ENCODE measurements at places on chromosomes 12 and 14.

- no peak for DNase-seq
These were observed 55.3 kb downstream of the FIGNL2 start for GRCh38 chr12:51793201-51793600.

DNA sequence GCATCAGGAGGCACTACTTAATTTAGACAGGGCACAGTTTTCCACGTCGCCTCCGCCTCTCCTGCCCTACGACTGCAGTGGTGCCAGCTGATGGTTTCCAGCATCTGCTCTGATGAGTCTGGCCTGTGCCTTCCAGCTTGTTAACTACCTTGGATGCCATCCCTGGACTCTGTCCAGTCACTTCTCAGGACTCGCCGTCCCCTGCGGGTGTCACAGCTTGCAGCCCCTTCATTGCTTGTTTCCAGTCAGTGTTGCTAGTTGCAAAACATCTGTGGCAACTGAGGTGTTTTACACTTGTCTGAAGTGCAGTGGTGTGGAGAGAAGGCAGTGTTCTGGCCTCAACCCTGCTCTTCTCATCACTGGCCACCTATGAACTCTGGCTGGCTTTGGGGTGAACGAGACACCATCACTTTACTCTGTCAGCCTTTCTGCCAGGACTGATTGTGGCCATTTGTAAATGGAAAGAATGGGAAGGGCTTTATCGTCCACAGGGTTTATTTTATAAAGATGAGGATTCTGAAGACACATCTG, 8.3 kb downstream of the ADGRD1 start:
- no peak for DNase-seq

DNA sequence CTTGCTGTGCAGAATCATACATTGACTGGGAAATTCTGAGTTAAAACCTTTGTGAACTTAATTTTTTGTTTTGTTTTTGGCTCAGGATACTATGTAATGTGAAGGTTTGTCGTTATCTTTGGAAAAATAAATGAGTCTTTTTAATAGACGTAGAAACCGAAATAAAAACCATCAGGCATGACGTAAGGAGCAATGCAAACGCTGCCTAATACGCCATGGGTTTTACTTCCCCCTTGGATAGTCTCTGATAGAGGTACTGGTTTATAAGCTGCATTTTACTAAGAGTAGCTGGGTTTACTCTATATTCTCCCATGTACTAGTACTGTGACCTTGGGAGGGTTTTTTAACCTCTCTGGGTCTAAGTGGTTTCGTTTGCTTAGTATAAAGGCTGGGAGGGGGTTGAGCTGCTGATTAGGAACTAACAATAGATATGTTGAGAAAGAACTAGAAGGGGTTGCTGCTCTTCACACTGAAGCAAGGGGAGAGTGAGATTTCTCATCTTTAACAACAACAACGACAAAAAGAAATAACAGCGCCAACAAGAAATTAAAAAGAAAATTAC, 66.8 kb upstream of the SLCO1C1 start:
- no peak for DNase-seq

GRCh38 chr12:102865821-102866615, 51.0 kb downstream of the PAH start:
- no peak for DNase-seq

- no peak for DNase-seq
These were observed 54.1 kb downstream of the BEGAIN start for GRCh38 chr14:100532906-100533655.

Measured in T47D (cell line).